Activated T-cell treated with anti-CD3 and anti-CD28 coated beads for 1 hour (primary cell): ENCODE measurements at places on chromosomes 3 and 15.

- no peak for DNase-seq
These were observed 4.3 kb downstream of the PDIA5 start for GRCh38 chr3:123071146-123071545.

GRCh38 chr3:43259626-43260025 is 26.7 kb upstream of the SNRK start:
- no peak for DNase-seq

GRCh38 chr15:65379986-65380385 is 2.2 kb upstream of the IGDCC3 start:
- no peak for DNase-seq

GRCh38 chr15:25684521-25685431 is 178.4 kb downstream of the ATP10A start:
- no peak for DNase-seq

GRCh38 chr3:184513276-184514170 is 48.1 kb upstream of the EPHB3 start:
- peak; percentile 76 for DNase-seq

GRCh38 chr3:13513051-13513912 is 33.2 kb downstream of the HDAC11 start:
- no peak for DNase-seq

- no peak for DNase-seq
These were observed 305.0 kb downstream of the ZNF385D start for GRCh38 chr3:21446027-21446426.

DNA sequence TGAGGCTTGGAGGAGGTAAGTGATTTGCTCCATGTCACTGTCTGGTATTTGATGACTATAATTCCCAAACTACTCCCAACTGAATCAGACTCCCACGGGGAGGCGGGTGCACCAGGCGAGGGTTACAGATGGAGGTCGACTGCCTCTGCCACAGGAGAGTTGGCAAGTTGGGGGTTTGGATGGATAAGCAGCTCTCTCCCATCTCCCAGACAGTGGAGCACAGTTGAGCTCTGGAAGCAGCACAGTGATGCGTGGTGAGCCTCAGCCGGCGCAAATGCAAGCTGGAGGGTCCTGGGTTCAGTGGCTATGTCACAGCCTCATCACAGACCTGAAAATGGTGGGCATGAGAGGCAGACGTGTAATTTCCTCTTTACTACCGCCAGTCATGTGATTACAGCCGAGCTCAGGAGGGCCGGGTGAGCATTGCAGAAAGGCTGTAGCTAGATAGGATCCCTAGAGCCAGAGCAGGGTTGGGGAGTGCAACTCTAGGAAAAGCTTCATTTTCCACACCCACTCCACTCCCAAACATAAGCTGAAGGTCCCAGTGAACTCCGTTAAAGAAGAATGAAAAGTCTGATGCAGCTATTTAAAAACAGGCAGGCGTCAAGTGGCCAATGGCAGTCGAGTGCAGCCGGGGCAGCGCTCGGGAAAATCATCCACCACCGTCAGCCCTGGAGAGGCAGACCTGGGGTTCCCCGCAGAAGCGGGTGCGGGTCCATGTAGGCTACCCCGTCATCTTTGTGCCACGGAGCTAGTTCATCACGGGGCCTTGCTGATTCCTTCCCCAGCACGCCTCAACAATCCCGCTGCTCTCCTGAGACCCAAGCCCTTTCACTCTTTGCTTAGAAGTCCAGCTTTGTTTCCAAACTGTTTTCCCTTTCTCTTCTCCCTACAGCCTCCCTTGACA is 33.3 kb upstream of the VPS8 start:
- DNase-seq, result no peak
